Stimulated activated CD4-positive, alpha-beta T cell treated with anti-CD3 and anti-CD28 coated beads, Interleukin-2, amount 100 ng/mL, for 24 hours (primary cell): ENCODE measurements at places on chromosomes 5 and 9.

- DNase-seq, result no peak
These were observed 179.7 kb upstream of the TLX3 start for GRCh38 chr5:171129308-171129707.

- no peak for DNase-seq
These were observed 10.3 kb downstream of the WHRN start for GRCh38 chr9:114494776-114495569.

DNA sequence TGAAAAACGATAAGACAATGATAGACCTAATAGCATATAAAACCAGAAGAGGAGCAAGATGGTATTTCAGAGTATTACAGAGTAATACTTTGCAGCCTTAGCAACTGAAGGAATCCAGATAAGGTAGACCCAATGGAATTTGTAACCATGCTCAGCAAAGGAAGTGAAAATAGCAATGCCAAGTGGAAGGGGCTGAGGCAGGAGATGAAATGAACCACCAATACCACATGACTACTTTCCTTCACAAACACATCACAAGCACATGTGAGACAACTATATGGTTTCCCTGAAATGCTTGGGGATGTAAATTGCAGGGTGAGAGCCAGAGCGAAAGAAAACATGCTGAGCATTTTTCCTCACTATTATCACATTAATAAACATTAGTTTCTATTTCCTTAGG is 79.8 kb upstream of the MELK start:
- DNase-seq, result no peak

GRCh38 chr9:19554529-19554928 is 145.7 kb downstream of the ACER2 start:
- no peak for DNase-seq

GRCh38 chr9:7500521-7500920 is 299.1 kb downstream of the DMAC1 start:
- no peak for DNase-seq

- no peak for DNase-seq
These were observed 25.9 kb upstream of the POMT1 start for GRCh38 chr9:131476777-131477345.

DNA sequence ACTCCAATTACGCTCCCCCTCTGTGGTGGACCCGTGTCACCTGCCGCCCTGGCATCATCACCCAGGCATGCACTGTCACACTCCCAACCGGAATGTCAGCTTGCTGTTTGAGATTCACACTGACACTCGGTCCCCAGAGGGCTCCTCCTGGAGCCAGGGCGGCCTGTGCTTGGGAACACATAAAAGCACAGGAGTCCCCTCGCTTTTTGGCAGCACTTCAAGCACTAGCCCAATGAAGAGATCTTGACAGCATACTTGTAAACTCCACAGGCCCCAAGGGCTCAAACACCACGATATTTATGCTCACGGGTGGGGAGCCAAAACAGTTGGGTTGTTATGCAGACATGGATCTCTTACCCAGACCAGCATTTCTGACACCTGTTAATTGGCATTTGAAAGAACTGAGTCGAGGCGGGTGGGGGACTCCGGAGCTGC is 90.8 kb upstream of the EGFLAM start:
- DNase-seq, result no peak

DNA sequence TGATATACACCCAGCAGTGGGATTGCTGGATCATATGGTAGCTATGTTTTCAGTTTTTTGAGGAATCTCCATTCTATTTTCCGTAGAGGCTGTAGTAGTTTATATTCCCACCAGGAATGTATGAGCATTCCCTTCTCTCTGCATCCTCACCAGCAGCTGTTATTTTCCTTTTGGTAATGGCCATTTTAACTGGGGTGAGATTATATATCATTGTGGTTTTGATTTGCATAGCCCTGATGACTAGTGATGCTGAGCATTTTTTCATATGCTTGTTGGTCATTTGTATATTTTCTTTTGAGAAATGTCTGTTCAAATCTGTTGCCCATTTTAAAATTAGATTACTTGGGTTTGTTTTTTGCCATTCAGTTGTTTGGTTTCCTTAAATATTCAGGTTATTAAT is 11.2 kb upstream of the PPIC start:
- no peak for DNase-seq

DNA sequence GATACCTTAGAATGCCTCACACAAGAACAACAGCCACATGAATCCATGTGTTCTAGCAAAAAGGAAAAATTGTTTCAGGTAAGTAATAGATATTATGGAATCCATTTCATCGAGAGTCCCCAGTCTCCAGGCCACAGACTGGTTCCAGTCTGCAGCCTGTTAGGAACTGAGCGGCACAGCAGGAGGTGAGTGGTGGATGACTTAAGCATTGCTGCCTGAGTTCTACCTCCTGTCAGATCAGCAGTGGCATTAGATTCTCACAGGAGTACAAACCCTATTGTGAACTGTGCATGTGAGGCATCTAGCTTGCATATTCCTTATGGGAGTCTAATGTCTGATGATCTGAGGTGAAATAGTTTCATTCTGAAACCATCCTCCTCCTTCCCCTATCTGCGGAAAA is 207.0 kb downstream of the CSNK1G3 start:
- no peak for DNase-seq

DNA sequence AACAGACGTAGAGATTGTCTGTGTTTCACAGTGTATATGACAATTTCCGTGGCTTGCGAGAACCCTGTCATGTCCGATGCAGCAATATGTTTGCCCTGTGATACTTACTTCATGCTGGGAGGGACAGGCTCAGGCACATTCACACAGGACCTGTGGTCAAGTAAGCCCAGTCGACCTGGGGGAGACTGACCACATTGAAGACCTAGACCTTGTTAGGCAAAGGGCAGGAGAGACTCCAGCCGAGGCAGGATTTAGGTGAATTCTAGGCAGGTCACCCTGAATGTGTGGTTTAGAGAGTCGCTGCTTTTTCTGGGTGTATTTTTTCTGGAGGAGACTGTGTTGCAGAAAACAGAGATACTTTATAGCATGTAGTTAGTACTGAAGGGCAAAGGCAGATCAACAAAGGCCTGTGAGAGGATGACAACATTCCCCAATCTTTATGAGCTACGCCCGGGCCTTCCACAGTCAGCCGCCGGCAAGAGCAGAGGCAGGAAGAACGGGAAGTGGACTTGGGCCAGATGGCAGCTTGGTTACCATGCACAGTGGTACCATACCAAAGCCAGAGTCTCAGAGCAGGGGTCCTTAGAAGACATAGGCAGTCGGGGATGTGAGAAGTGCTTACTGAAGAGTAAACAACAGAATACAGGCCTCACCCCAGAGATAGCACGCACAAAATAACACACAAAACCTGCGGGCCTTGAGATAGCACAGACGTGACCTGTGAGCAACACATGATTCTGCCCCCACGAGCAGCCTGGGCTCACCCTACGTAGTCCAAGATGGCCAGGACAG is 220.7 kb downstream of the CACNA1B start:
- no peak for DNase-seq

DNA sequence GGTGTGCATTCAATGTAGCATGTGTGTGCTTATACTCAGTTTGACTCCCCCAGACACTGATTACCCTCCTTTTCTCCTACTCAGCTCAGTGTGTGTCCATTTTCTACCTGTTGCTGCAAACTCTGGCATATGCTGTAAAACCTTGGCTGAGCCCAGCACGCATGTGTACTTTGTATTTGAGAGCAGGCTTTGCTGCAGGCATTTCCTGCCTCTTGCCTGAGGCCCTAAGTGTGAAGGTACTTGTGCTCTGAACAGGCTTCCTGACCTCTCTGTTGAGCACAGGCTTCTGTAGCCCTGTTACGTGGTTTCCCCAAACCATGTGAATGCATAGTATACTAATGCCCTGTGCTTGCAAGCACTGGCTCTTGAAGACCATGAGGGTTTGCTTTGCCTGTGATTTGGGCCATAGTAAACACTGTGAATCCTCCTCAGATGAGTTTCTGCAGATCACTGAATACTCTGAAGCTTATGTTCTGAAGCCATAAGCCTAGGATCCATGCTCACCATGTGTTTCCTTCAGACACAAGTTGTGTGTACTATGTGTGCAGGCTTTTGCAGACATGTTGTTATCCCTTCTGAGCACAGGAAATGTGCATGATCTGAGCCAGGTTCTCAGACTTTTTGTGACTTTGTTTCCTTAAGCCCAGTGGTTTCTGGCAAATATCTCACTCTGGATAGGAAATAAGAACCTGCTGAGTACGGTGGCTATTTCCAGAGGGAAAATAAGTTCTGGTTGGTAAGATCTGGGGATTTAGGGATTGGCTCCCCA is 124.9 kb upstream of the RUSC2 start:
- DNase-seq, result no peak

- no peak for DNase-seq
These were observed 755.3 kb downstream of the TLE1 start for GRCh38 chr9:80934095-80934494.

DNA sequence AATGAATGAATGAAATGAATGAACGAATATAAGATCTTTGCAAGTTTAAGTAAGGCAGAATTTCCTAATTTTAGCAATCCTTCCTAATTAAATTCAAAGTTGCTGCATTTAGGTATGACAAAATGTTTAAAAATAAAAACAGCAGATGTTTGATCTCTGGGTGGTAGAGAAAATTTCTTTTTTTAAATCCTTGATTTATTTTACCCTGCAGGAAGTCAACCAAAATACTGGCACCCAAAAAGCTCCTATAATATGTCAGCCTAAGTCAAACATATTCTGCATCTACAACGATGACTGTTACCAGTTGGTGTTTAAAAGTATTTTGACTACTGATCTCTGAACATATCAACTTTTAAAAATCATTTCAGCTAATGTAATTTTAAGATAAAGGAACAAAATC is 58.4 kb downstream of the TTC39B start:
- DNase-seq, result no peak

- DNase-seq, result no peak
These were observed 103.8 kb downstream of the MAP1B start for GRCh38 chr5:72210888-72211678.

GRCh38 chr5:146107901-146108300 is 2.5 kb upstream of the PLAC8L1 start:
- DNase-seq, result no peak

- DNase-seq, result no peak
These were observed 60.6 kb upstream of the ABCA1 start for GRCh38 chr9:104988539-104988938.

DNA sequence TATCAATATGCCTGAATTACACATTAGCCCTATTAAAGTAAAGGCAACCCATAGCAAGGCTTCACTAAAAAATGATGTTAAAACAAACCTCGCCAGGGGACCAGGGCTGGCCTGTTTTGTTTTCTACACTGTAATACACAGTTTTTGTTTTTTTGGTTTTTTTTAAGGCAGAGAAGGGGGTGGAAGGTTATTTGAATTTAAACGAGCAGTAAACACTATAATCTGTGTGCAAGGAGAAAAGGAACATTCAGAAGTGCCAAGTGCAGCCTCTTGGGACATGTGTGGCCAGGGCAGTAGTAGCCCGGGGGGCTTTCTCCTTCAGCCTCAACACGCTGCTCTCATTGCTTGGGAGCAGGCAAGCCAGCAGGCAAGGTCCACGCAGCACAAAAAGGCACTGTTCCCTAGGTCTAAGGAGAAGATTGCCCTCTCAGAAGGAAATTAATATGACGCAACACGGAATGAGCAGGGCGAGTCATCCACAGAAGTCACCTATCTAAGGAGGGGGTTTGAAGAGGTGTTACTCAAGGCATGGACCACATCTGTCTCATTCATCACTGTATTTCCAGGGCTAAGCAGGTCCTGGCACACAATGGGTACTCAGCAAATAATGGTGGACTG is 16.2 kb downstream of the SIL1 start:
- DNase-seq, result no peak

DNA sequence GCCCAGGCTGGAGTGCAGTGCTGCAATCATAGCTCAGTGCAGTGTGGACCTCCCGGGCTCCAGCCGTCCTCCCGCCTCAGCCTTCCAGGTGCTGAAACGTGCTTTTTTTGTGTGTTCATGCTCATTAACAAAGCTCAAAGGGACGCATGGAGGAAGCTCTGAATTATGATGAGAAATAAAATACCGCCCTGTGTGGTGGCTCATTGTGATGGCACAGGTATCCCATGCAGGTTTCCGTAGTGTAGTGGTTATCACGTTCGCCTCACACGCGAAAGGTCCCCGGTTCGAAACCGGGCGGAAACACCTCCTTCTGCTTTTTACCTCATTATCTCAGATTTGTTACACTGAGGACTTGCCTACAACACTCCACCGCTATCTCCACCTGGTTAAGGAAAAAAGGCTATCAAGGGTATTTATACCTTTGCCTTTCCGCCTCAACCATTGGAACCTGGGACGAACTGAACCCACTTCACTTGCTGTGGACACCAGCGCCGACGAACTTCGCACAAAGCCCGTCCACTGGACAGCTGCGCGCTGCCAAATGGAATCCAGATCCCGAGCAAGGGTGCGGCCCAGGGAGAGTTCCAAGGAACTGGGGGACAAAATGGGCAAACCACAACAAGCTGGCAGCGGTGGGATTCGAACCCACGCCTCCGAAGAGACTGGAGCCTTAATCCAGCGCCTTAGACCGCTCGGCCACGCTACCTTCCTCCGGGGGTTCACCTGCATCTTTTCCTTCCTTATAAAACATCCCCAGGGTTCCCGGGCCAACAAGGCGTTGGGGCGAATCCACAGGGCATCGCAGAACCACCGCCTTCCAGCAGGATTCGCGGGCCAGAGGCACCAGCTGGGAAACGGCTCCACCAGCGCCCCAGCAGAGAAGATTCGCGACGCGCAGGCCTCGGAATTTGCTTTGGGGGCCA is 26.3 kb downstream of the OR2V2 start:
- peak; percentile 75 for DNase-seq

DNA sequence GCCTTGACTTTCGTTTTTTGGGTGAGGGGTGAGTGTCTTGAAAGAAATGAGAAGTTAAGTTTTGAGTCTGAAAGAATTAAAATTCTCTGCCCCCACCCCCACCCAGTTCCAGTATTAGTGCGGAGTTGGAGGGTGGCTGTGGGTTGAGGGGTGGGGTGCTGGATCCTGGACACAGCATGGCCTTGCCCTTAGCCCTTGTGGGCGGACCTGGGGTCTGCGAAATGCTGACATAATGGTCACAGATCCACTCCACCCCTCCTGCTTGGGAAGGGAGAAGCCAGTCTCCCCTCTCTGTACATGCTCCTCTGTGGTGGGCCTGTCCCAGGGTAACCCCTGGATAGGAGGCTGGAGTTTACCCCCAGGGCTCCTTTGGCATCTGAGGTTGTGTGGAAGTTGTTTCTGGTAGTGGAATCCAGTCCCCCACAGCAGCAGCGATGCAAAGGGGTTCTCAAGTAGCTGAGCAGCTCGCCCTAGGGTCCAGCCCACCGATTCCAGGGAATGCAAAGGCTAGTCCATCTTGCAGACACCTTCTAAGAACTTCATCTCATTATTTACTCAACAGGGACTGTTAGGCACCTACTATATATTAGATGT is 42.8 kb upstream of the TCF7 start:
- DNase-seq, result peak; percentile 56

DNA sequence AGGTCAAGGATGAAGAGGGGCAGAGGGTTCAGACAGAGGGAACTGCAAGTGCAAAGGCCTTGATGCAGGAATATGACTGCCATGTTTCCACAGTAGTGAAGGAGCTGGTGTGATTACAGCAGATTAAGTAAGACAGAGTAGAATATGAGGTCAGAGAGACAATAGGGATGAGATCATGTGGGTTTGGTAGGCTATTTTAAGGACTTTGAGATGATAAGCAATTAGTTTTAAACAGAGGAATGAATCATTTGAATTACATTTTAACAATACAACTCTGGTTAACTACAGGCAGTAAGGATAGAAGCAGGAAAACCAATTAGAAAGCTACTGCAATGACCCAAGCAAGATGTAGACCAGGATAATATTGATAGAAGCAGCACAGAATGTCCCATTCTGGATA is 7.7 kb downstream of the CENPK start:
- no peak for DNase-seq
